ENCODE measurements at places on chromosomes 5 and 9. TPM values are rescaled to one million over a fixed set of nuclear protein-coding genes. Genes with fewer than 3 reads are reported as not detected.

The SLC34A3 gene
- not detected for polyA plus RNA-seq

The UBE2QL1 gene
- polyA plus RNA-seq = 2.3 TPM

DNA sequence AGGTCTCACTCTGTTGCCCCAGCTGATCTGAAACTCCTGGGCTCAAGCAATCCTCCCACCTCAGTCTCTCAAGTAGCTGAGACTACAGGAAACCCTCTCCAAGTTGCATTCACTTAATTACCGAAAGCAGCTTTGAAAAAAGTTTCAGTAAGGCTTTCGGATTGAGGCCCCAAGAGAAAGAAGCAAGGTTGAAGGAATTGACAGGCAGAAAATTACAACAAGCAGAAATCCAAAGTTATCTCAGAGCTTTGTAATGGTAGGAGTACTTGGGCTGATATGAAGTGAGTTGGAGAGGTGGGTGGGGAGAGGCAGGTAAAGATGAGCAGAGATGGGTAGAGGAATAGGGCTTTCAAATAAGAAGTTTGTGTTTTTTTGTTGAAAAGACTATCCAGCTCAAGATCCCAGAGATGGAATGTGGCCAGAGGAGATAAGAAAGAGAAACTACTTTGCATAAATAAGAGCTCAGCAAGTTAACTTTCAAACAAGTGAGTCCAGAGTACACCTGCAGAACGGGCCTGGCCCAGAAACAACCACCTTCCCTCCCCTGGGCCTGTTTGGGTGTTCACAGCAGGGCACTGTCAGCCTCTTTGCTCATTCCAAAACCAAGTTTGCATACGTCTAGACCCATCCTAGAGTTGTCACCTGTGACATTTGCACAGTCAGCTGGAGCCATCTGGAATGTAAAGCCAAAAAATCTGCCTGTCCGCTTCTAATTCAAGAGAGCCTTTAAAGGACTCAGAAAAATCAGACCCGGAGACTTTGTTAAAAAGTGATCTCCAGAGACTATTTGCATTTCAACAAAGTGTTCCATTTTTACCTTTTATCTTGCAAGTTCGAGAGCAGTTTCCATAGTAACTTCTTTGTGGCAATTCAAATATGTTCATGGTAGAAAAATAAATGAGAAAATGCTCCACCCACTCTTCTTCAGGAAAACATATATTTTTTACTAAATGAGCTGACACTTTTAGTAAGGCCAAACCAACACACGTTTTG, 2.2 kb upstream of the CLINT1 start:
- H3K27me3 ChIP-seq = no peaks in the 10 kb centered on the region
- H3K27ac ChIP-seq = no peak overlapping the region
- no peaks in the 10 kb centered on the region for H3K36me3 ChIP-seq
- H3K4me3 ChIP-seq = no peak overlapping the region
- DNase-seq = peak; percentile 51

DNA sequence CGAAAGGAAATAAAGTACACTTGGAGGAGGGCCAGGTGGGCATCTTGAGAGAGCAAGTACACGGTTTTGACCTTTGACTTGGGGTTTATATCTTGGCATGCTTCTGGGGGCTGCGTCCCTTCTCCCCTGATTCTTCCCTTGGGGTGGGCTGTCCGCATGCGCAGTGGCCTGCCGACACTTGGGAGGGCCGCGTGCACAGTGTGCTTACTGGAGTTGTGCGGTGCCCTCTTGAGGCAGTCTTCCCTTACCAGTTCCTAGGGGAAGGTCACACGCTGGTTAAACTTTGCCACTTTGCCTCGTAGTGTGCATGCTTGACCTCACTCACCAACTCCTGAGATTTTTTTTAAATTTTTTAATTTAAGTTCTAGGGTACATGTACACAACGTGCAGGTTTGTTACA, 4.3 kb upstream of the CLPTM1L start:
- no peak overlapping the region for H3K27ac ChIP-seq
- H3K36me3 ChIP-seq = no peaks in the 10 kb centered on the region
- no peaks in the 10 kb centered on the region for H3K27me3 ChIP-seq
- peaks cover 15% of the 10 kb centered on the region for H3K4me1 ChIP-seq

- H3K36me3 ChIP-seq = peaks cover 6% of the 10 kb centered on the region
- H3K27ac ChIP-seq = no peak overlapping the region
- no peaks in the 10 kb centered on the region for H3K27me3 ChIP-seq
- no peak overlapping the region for H3K4me3 ChIP-seq
- H3K4me1 ChIP-seq = peaks cover 6% of the 10 kb centered on the region
- DNase-seq = no peak
Observed at GRCh38 chr5:6496636-6497035, 48.0 kb downstream of the UBE2QL1 start.

Measured in stomach (tissue), 19 donors.